ENCODE measurements at places on chromosomes 4 and X.
A peak's percentile ranks its signal among the peaks of the same experiment; 100 is the strongest.

- DNase-seq, result no peak
These were observed 14.0 kb upstream of the MFAP3L start for GRCh38 chr4:170040031-170040680.

DNA sequence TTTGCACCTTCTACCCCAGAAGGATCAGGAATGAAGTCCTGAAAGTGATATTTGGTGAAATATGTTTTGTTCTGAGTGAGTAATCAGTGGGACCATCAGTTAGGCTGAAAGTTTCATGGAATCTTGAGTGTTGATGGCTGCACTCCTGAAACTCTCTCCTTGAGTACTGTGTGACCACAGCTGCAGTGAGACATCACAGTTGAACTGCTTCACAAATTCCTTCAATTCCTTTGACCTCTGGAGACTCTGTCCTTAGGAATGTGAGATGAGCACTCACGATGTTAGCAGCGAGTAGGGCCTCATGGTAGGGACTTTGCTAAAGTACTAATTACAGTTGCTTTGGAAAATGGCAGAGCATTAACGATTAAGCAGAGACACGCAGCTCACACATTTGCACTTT is 142.9 kb upstream of the SLC4A4 start:
- DNase-seq, result no peak

DNA sequence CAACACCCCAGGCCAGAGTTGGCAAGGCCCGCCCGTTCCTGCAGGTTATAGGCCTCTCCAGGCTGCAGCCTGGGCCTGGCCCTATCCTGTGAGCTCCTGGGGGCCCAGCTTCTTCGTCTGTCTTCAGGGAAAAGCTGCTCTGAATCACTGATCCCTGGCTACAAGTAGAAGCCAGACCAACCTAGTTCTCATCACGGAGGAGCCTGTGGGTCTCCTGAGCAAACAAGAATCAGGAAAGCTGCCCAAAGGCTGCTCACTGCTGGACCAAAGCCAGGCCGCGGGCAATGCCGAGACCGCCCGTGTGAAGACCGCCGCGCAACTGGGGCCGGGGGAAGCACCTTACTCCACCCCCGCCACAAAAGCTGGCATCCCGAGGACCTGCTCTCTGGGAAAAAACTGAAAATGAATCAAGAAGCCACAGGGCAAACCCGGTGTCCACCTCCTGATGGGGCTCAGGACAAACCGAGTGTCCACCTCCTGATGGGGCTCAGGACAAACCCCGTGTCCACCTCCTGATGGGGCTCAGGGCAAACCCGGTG is 12.8 kb downstream of the CTBP1 start:
- DNase-seq, result no peak

DNA sequence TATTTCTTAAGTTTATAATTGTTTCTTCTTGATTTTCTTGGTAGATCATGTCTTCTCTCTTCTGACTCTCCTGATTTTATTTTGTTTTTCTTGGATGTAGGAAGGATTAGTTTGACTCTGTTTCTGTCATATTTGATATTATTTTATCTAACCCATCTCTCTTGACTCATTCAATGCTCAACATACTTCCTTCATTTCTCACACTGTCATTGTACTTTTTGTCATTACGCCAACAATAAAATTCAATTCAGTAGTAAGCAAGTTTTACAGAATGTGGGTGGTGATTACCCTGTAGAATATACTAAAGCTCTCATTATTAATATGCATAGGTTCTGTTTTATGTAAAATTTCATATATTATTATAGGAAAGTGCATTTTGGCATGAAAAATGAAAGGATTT is 1303.0 kb upstream of the AGA start:
- DNase-seq, result no peak

- no peak for DNase-seq
These were observed 51.8 kb downstream of the CHRDL1 start for GRCh38 chrX:110743679-110744340.

DNA sequence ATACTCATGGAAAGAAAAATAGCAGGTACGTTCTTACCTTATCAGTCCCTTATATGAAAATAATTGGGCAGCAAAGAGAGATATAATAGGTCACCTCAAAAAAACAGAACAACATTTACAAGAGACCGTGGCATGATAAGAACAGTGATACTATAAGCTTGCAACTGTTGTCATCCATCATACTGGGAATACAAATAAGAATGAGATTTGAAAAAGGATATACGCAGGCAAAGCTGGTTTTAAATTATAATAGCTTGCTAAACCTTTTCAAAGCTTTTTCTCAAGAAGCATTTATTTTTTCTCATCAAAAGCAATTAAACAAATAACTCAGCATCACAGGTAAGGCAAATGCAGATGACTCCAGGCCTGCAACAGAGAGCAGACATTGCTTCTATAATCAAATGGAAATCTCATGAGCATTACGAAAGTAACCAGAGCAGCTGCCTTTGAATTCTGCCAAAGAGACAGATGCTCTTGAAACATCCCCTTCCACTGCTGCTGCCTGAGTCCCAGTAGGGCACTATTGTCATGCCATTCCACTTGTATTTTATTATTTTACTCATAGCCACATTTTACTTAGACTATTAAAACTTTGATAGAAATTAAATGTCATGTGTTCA is 620.6 kb upstream of the GNPDA2 start:
- no peak for DNase-seq

- no peak for DNase-seq
These were observed 36.2 kb upstream of the ATP6AP2 start for GRCh38 chrX:40544343-40545266.

DNA sequence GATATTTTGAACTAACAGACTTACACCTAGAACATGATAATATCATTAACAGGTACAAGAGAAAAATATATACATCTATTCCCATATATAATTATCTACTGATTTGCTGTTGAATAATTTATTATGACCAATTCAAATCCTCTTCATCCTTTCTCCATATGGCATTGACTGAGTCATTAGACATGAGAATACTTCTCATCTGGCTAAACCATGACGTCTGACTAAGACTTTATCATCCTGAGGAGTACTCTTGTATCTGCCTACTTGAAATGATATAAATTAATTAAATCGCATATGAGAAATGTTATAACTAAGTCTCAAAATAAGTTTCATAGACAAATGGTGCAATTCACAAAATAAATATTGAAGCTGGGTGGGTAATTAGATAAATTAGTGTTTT is 67.4 kb downstream of the EMCN start:
- DNase-seq, result no peak

GRCh38 chr4:147786031-147786430 is 54.1 kb downstream of the ARHGAP10 start:
- DNase-seq, result no peak

- no peak for DNase-seq
These were observed 974.3 kb upstream of the INTU start for GRCh38 chr4:126658411-126658810.

- DNase-seq, result peak; percentile 33
These were observed 81.9 kb downstream of the HCCS start for GRCh38 chrX:11193035-11193469.

GRCh38 chrX:101550362-101550750 is at the start of gene ARMCX1:
Gene ARMCX1, plus strand, starts transcription at chrX:101550547. Its CDS starts 2,384 bp downstream, at chrX:101552931.
- DNase-seq, result peak; percentile 49

DNA sequence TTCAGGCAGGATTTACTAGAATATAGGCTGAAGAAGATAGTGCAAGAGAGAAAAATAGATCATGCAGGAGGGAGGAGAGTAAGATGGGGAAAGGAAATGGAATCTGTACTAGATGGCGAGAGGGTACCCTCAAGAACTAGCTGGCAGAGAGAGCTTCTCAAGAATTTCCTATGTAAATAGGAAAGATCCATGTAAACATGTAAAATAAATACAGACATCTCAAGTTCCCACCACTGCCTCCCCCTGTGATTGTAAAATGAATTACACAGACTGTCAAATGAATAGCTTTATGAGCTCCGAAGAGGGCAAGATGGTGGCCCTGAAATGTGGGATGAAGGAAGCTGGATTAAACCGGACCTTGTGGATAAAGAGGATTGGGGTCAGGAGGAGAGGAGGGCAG is 178.0 kb downstream of the PALLD start:
- DNase-seq, result no peak

- no peak for DNase-seq
These were observed 110.6 kb upstream of the FSTL5 start for GRCh38 chr4:162274354-162274753.

DNA sequence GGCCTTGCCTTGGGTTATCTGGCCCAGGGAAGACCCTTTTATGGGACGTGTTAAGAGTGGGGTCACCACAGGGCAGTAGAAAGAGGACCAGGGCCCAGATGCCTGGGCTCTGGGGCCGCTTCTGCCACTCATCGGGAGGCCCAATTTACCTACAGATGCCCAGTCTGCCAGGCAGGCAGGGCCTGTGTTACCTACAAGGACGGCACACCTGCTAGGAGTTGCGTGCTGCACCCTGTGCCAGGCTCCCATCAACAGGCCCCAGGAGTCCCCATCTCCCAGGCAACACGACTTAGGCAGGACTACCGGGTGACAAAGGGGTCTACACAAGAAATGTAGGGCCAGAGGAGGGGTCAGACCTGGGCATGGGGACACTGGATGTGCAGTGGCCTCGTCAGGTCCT is 34.6 kb downstream of the WDR1 start:
- DNase-seq, result no peak

DNA sequence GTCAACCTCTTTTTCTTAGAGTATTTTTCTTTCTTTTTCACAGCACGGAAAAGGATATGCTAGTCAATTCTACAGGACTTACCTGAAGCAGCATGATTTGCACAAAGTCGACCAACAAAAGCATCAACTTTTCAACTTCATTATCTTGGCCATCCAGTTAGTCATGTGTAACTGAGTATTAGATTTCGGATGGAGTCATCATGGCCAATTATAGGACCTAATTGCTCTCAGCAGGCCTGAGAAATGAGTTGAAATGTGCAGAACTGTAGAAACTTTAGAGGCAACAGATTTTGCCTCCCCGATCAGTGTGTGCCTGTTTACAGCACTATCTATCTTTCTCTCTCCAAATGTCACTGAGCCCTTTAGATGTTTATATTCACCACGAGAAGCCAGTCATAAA is 41.0 kb downstream of the PCDH10 start:
- no peak for DNase-seq

DNA sequence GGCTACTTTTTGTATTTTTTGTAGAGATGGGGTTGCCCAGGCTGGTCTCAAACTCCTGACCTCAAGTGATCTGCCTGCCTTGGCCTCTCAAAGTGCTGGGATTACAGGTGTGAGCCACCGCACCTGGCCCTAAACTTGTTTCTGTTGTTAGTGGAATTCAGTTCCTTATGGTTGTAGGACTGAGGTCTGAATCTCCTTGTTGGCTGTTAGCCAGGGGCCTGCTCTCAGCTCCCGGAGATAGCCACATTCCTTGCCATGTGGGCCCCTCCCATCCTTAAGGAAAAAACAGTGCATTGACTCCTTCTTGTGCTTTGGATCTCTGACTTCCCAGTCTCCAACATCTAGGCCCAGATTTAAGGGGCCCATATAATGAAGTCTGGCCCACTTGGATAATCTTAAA is 49.4 kb upstream of the NYX start:
- no peak for DNase-seq

DNA sequence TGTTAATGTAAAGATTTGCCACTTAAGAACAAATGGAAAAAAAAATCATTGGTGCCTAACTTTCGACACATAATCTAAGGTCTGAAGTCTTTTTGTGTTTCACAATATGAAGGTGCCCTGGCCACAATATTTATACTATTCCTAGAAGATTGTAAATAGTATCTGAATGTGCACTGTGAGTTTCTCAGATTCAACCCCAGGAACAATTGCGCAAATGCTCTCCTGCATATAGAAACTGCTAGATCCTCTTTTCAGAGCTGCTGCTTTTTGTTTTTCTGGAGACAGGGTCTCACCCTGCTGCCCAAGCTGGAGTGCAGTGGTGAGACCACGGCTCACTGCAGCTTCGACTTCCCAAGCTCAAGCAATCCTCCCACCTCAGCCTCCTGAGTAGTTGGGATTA is 480.1 kb upstream of the FTHL17 start:
- DNase-seq, result no peak

- no peak for DNase-seq
These were observed 1.7 kb upstream of the TMEM271 start for GRCh38 chr4:577499-578450.

- no peak for DNase-seq
These were observed 32.7 kb downstream of the ELF2 start for GRCh38 chr4:139144161-139144859.

DNA sequence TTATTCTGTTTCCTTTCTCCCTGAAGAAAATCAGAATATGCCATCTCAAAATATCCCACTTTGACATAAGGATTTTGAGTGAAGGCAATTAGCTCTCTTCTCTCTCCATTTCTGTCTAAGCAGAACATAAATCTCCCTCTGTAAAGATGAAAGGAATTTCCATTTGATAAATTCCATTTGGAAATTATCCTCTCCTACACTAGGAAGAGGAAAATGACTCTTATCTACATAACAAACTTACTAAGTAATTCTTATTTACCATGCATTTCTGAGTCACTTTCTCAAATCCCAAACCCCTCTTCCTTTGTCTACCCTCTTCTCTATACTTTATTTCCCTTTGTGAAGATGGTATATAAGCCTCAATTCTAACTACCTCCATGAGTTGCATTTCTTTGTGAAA is 11.4 kb downstream of the TBCK start:
- no peak for DNase-seq

DNA sequence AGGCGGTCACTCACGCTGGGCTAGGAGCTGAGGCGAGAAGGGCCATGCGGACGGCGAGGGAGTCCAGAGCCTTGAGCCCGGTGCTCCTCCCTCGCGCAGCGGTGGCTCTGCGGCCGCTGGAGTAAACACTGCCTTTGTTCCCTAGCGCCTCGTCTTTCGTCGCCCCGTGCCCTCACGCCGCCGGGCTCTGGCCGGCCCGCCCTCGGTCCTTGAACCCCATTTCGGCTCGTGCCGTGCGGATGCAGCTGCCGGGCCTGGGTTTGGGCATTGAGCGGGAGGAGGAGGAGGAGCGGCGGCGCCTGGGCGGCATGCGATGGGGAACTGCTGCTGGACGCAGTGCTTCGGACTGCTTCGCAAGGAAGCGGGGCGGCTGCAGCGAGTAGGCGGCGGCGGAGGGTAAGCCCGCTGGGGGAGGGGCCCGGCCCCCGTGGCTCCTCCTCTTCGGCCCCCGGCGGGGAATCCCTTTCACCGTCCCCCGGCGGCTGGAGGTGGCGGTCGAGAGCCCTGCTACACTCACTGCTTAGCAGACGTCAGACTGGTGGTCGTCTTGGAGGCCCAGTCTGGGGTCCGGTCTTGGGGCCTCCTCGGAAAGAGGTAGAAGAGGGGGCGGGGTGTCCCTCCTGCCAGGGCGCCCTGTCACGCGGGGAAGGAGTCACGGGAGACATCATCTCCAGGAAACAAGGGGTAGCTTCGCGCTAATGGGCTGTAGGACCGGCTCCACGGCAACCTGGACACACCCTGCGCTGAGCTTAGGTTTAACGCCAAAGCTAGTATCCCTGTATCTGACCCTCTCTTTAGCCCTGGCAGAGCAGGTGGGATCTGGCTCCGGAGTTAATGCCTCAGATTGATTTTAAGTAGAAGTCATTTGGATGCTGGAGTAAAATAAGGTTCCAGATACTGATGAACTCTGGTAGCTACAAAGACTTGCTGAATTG is at the start of gene AP1AR:
Gene AP1AR (plus strand): TSS at position 9 of the 935 bp plus-strand sequence. CDS start 305 bp downstream, at position 314.
- peak; percentile 48 for DNase-seq

- DNase-seq, result no peak
These were observed 45.9 kb upstream of the PGM2 start for GRCh38 chr4:37780444-37781130.

GRCh38 chr4:1612278-1613098 is 71.6 kb downstream of the FAM53A start:
- DNase-seq, result no peak
